Activated naive CD8-positive, alpha-beta T cell treated with anti-CD3 and anti-CD28 coated beads, Interleukin-2, amount 10 ng/mL, durations not matched to agents 7 days and 5 days (primary cell): ENCODE measurements at places on chromosomes 2 and 18.

DNA sequence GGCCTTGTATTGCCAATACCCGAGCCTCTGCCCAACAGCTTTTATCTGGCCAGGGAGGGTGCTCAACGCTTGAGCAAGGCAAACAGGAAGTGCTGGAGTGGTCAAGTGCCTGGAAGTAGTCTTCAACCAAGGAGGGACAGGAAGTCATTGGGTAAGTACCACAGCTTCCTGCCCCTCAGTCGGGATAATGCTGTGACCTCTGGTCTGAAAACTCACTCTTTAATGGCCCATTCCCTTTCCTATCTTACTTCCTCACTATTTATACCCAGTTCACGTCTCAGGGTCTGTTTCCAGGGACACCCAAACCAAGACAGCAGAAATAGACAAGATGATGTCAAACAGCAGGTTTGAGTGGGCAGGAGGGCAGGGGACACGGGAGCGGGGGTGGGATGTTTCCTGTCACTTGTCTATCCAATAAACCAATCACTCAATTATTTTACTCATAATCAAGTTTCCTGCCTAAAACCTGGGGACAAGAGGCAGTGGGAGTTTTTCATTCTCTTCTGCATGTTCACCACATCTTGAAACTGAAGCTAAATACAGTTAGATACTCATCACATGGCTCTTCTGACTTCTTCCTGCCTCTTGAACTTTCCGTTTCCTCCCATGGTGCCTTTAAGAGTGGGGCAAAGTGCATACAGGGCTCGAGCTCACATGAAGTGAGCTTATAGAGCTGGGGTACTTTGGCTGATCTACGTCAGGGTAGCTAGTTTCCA is 68.9 kb upstream of the CAB39 start:
- H3K4me1 ChIP-seq = peaks cover 25% of the 10 kb centered on the region
- peak overlapping the region; percentile 87 for H3K27ac ChIP-seq
- peaks cover 5% of the 10 kb centered on the region for H3K36me3 ChIP-seq
- H3K27me3 ChIP-seq = no peaks in the 10 kb centered on the region
- peak overlapping the region; percentile 63 for H3K4me3 ChIP-seq
- peak; percentile 52 for DNase-seq

- peaks cover 64% of the 10 kb centered on the region for H3K4me1 ChIP-seq
- H3K4me3 ChIP-seq = peak overlapping the region; percentile 88
- H3K27ac ChIP-seq = peak overlapping the region; percentile 95
- H3K27me3 ChIP-seq = no peaks in the 10 kb centered on the region
- DNase-seq = no peak
Observed at GRCh38 chr2:196260546-196260945, 89.2 kb upstream of the STK17B start.

DNA sequence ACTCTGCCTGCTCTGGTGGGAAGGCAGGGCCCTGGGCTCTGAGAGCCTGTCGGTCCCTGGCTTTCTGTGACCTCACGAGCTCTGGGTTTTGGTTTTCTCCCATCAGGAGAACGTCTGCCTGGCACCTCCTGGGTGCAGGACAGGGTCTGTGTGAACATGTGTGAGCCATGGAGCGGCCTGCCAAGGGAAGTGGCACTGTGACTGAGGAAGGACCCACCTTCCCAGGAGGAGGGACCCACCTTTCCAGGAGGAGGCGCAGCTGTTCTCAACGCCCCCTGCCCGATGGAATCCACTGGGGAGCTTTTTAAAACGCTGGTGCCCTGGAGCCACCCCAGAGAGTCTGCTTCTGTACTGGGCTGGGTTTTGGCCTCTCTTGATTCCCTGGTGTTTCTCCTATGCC is 168.7 kb downstream of the GLI2 start:
- no peaks in the 10 kb centered on the region for H3K27me3 ChIP-seq
- DNase-seq = no peak
- no peak overlapping the region for H3K27ac ChIP-seq
- H3K36me3 ChIP-seq = no peaks in the 10 kb centered on the region

DNA sequence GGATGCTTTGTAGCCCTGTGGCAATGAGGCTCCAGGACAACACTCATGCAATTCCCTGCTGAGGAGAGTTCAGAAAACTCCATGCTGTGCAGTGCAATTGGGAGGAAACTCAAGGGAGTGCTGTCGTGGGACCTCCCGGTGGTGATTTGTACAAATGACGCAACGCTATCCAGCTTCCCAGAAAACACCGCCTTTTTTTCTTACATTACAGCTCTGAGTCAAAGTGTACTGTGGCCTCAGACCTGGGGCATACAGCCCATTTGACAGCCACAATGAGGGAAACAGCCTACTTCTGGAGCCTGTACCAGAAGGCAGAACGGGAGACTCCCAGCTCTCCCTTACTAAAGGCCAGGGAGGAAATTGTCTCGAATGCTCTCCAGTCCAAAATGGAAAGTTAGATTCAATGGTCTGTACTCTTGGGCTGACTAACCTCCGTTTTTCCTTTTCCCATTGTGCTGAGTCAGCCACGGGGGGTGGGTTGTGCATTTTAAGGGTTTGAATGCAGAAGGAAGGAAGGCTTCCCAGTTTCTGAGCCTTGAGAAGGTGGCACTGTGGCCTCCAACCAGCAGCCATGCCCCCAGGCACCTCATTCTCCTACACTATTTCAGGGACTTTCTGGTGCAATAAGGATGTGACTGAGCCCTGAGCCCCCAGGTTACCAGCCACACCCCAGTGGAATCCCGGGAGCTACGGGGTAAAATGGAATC is 16.4 kb upstream of the CYP1B1 start:
- H3K4me1 ChIP-seq = peaks cover 17% of the 10 kb centered on the region
- DNase-seq = no peak
- no peak overlapping the region for H3K27ac ChIP-seq
- peaks cover 30% of the 10 kb centered on the region for H3K27me3 ChIP-seq
- H3K4me3 ChIP-seq = no peak overlapping the region

GRCh38 chr2:45728458-45728942 is 77.0 kb downstream of the PRKCE start:
- H3K4me1 ChIP-seq = peaks cover 7% of the 10 kb centered on the region
- H3K4me3 ChIP-seq = no peak overlapping the region
- DNase-seq = no peak

- H3K27ac ChIP-seq = no peak overlapping the region
- no peaks in the 10 kb centered on the region for H3K36me3 ChIP-seq
- H3K4me3 ChIP-seq = no peak overlapping the region
- DNase-seq = no peak
- peaks cover 2% of the 10 kb centered on the region for H3K4me1 ChIP-seq
Observed at GRCh38 chr2:85669549-85669948, 1.6 kb upstream of the SFTPB start.
